Stimulated activated CD4-positive, alpha-beta T cell treated with anti-CD3 and anti-CD28 coated beads, Interleukin-15, amount 100 ng/mL, for 24 hours (primary cell): ENCODE measurements at places on chromosomes 4 and X.
A peak's percentile ranks its signal among the peaks of the same experiment; 100 is the strongest.

GRCh38 chrX:112846187-112846586, 5.6 kb upstream of the AMOT start:
- DNase-seq, result no peak

DNA sequence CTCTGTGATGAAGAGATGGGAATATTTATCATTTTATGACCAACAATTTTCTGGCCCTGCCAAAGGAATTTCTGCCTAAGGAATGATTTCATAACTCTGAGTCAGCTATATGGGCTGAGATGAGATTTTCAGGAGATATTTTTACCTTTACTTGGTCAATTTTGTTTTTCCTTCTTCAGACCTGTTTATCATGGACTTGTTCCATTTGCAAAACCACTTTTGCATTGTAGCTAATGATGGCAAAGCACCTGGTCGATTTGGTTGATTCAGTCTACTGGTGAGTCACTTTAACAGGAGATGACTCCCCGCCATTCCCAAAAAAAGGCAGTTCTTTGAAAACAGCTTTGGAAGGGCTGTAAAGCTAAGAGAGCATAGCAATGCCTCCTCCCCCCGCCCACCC, 53.3 kb downstream of the TEX13A start:
- no peak for DNase-seq

GRCh38 chr4:100295792-100296191, 105.5 kb upstream of the DDIT4L start:
- DNase-seq, result no peak

GRCh38 chrX:38610849-38611248, 49.5 kb downstream of the TSPAN7 start:
- DNase-seq, result no peak

- no peak for DNase-seq
These were observed 5.3 kb upstream of the FHIP1A start for GRCh38 chr4:151403656-151404055.

- DNase-seq, result peak; percentile 58
These were observed 127.4 kb upstream of the RPL34 start for GRCh38 chr4:108492816-108493595.

DNA sequence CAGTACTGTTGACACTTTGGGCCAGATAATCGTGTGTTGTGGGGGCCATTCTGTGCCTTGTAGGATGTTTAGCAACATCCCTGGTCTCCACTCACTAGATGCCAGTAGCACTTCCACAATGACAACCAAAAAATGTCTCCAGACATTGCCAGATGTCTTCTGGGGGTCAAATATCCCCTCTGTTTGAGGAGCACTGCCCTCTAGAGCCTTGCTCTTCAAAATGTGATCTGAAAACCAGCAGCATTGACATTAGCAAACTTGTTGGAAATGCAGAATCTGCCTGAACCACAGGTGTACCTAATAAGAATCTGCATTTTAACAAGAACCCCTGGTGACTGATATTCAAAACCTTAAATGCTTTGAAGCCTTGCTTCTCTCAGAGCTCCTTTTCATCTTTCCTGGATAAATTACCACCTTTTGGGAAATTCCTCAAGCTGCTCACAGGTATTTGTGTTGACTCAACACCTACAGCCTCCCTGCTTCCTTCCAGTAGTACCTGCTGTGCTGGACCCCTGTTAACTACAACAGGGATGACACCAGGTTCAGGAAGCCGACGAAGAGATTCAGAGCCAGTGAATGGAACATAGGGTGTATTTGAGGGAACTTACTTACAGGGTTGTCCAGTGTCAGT, 459.0 kb upstream of the NR3C2 start:
- DNase-seq, result no peak

DNA sequence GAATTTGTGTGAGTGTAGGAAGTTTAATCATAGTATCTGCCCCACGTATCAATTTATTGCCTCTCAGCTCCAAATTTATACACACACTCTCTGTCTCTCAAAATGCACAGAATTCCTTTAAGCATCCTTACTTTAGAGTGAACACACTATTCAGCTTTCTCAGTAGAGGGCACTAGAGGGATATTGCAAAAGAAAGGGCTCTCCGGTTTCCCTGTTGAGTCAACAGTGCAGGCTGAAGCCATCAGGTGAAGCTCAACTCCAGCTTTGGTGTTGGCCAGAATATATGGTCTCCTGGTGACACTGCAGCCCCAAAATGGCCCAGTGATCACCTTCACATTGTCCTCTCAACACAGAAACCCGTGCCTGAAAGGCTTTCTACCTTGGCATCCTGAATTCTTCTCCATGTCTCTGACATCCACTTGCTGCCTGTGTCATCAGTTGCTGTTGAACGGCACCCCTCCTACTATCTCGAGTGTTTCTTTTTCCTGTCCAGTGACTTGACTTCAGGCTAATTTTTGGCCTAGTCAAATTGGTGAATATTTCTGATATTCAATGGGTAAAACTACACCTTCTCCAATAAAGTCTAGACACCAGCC, 670.5 kb downstream of the GABRG1 start:
- DNase-seq, result no peak

- DNase-seq, result no peak
These were observed 867.6 kb upstream of the PCDH7 start for GRCh38 chr4:29852537-29852936.

DNA sequence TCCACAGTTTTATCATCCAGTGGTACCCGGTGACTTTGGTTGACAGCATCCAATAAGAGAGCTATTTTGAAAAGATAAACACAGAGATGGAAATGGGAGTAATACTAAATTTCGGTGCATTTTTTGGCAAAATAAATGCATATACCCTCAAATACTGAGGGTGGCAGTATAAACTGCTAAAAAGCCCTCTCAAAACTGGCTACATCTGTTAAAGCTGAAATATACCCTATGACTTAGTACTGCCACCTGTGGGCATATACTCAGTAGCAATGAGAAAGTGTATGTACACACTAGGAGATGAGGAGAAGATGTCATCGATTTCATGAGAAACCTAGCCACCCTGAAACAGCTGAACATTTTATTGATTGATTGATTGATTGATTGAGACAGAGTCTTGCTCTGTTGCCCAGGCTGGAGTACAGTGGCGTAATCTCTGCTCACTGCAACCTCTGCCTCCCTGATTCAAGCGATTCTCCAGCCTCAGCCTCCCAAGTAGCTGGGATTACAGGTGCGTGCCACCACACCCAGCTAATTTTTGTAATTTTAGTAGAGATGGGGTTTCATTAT, 12.2 kb upstream of the TMEM128 start:
- DNase-seq, result no peak

- DNase-seq, result no peak
These were observed 268.1 kb upstream of the SLITRK2 start for GRCh38 chrX:145549496-145549895.

DNA sequence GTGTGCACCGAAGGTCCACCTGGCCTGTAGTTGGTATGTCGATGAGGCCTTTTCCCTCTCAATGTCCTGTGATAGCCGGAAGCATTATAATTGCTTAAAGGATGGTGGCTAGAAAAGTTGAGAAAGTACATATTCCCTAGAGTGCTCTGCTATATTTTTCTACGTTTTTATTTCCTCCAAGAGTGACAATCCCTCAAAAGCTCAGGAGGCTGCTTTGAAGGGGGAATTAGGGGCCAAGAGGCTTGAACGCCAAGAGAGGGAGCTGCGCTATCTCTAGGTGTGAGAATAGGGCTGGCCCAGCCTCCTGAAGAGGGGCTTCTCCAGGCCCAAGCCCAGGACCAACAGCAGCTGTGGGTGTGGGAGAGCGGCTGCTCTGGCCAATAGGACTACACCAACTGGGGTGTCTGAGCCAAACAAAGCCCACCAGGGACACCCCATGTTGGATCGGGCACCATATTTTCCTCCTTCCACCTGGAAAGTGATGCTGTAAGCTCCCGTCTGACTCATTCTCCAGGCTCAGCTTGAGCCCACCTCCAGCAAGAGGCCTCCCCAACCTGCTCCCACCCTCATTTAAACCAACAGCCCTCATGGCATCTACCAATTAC, 124.0 kb downstream of the IRF2 start:
- DNase-seq, result no peak

DNA sequence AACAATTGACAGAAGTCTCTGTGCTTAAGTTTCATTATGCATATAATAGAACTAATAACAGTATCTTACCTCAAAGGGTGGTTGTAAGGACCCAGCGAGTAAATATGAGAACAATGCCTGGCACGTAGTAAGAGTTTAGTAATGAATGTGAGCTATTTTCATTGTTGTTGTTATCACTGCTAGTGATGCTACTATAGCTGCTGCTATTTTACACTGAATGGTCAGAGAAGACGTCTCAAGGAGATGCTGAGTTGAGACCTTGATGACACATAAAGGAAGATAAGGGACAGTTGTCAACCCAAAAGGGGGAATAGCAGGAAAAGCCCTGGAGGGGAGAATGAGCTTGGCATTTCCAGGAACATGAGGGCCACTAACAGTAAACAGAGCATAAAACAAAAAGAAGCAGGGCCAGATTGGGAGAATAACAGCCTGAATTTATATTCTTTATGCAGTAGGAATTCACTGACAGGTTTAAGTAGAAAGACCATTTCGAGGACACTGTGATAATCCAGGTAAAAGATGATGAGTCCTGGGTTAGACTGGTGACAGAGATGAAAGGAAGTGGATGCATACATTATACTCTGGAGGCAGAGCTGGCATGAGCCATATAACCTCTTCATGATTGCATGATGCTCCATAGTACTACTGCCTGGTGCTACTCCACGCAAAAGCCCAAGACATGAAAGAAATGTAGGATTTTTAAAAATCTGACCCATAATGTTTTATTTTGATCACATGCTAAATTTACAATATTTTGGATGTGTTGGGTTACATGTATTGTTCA, 23.1 kb downstream of the ATP8A1 start:
- no peak for DNase-seq

DNA sequence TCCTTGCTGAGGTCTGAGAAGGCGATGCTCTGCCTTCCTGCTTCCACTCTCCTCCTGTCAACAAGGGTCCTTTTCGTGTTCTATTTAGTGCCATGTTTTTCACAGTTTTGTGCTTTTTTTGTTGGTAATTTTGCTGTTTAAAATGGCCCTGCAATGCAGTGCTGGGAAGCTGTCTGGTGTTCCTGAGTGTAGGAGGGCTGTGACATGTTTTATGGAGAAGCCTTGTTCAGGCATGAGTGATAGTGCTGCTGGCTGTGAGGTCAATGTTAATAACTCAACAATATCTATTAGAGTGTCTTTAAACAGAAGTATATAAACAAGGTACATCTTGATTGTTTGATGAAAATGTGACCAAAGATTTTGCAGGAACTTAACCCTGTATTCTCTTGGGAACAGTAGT, 27.6 kb downstream of the CLCN4 start:
- DNase-seq, result no peak

DNA sequence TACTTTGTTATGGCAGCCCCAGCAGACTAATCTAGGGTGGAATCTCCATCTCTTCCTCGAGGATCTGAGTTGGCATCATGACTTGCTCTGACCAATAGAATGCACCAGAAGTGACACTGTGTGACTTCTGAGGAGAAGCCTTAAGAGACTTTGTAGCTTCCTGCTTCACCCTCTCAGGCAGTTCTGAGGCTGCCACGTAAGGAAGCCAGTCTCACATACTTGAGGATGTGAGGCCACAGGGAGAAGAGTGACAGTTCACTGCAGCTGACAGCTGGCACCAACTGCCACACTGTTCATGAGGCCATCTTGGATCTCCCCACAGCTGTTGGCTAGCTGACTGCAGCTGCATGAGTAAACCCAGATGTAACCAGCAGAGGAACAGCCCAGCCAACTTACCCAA, 29.3 kb upstream of the BCOR start:
- no peak for DNase-seq

- no peak for DNase-seq
These were observed 1329.1 kb downstream of the PCDH18 start for GRCh38 chr4:136203199-136203598.

GRCh38 chr4:72295966-72296557, 264.3 kb downstream of the NPFFR2 start:
- DNase-seq, result no peak

DNA sequence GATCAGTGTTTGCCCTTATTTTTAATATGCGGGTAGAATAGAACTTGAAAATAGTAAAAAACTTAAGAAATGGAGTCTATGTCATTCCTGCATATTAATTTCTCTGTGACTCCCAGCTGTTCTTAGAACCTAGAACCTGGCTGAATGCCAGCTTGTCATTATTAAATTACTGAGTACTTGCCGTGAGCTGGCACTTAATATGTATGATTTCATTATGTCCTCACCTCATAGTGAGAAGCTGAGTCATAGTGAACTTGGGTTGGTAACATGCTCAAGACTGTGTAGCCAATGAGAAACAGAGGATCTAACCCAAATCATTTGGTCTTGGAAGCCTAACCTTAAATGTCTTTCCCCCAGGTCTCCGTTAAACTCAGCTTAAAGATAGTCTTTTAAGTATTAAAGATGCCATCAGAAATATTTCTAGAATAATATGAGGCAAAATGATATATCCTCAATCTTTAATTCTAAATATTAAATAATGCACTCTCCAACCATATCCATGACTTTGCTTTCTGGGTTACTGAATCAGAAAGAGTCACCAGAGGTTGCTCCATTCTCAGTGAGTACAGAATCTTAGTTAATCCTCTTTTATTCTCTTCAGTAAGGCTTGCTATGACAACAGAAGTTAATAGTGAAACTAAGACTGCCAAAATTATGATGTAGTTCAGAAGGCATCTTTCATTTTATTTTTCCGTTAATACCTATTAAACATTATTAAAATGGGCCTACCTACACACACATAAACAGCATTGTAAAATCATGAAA, 58.6 kb upstream of the TLL1 start:
- DNase-seq, result no peak

DNA sequence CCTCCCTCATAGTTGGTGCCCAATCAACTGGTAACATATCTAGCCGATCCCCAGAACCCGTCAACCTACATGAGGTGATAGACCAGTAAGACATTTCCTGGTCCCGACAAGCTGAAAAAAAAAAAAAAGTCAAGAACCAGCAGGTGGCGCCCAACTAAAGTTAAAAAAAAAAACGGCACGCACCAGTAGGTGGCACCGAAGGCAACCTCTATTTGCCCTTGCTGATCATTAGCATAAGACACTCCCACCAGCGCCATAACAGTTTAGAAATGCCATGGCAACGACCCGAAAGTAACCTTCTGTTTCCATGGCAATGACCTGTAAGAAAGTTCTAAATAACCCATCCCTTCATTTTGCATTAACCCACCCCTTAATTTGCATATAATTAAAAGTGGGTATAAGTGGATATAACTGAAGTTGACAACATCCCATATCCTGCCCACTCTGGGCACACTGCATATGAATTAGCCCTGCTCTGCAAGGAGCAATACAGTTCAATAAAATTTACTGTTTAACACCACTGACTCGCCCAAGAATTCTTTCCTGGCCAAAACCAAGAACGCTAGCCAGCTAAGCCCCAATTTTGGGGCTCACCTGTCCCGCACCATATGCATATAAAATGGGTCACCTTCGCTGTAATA, 83.9 kb upstream of the SPANXB1 start:
- DNase-seq, result peak; percentile 27

DNA sequence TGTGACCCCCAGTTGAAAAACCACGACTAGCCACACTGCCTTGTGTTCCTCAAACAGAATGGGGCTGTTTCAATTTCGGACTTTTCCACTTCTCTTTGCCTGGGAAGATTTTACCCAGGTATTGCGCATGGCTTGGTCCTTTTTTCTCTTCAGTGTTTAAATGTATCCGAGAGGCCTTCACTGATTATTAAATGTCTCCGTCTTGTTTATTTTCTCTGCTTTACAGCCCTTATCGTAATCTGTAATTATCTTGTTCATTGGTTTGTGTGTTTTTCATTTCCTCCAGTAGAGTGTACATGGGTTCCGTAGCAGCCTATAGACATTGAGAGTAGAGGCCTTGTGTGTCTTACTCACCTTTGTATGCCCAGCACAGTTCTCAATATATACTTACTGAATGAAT, 2.4 kb downstream of the MOSPD2 start:
- DNase-seq, result no peak

GRCh38 chrX:109739625-109740432, 6.8 kb upstream of the ACSL4 start:
- no peak for DNase-seq
